NCI-H2171 treated with DMSO at 0.1 percent for 48 hours (cell line): ENCODE measurements at places on chromosomes 4 and X.

DNA sequence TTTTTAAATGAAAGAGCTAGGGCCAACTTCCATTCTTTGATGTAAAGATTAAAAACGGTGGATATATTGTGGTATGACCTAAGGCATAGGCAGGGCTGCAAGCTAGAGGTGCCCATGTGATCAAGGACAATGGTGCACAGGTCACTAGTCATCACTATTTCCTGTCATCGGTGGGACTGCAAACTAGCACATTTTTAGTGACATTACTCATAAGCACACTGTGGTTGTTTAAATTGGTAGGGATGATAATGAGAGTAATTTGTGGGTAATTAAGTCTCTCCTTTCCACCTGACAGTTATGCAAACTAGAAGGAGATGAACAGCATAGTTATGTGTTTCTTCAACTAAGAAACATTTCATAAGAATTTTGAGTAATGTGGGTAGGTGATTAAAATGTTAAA is 85.4 kb downstream of the GPRIN3 start:
- no peak for DNase-seq

GRCh38 chr4:43163101-43163792 is 270.7 kb downstream of the GRXCR1 start:
- no peak for DNase-seq

DNA sequence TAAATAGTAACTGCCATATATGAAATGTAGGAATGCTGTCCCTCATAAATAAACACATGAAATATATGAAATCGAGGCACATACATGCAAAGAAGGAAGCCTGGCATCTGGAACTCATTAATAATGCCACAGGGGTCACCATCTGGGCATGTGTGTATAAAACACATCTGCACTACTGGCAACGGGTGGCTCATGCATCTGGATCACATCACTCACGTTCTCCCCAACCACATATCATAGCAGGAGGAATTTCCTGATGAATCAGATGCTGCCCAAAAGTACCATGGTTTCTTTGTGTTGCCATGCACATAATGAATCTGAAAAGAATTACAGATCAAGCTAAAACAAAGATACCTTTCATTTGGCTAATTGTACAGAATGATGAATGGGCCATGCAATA is 28.6 kb downstream of the RNF175 start:
- no peak for DNase-seq

- DNase-seq, result no peak
Observed at GRCh38 chr4:38495446-38495845, 168.6 kb upstream of the KLF3 start.

- DNase-seq, result no peak
Observed at GRCh38 chr4:95625020-95625419, 76.2 kb upstream of the UNC5C start.

- DNase-seq, result no peak
Observed at GRCh38 chrX:148612431-148612830, 112.0 kb downstream of the AFF2 start.

DNA sequence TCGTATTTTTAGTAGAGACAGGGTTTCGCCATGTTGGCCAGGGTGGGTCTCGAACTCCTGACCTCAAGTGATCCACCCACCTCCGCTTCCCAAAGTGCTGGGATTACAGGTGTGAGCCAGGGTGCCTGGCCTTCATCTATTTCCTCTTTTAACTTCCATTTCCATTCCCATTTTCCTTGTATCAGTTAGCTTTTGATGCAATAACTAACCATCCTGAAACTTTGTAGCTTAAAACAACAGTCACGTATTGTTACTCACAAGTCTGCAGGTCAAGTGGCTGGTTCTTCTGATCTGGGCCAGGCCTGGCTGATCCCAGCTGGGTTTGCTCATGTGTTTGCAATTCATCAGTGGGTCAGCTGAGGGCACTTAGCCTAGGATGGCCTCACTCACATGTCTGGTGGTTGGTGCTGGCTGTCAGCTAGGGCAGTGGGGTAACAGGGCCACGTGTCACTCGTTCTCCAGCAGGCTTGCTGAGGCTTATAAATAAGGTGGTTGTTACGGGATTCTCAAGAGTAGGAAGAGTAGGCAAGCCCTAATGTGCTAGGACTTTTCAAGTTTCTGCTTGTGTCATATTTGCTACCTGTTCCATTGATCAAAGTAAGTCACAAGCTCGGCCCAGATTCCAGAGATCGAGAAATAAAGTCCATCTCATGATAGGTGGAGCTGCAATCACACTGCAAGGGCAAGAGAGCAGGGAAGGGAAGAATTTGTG is 88.2 kb downstream of the SOWAHB start:
- no peak for DNase-seq

DNA sequence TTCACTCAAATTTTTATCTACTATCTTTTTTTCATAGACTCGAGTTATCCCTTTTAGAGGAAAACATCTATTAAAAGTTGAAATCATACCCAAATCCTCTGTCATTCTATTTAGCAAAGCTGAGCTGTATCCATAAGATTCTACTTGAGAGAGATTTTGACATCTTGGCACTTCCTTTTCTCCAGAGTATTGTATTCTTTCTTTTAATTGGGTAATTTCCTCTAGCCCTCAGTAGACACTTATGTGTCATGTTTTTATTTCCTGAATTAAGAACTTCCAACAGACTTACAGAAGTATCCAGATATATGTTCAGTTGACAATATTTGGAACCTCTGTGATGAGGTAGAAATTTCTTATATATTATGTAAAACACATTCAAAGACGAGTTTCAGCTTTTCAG is 201.6 kb upstream of the NR3C2 start:
- DNase-seq, result no peak

GRCh38 chrX:13281289-13281688 is 38.6 kb downstream of the ATXN3L start:
- no peak for DNase-seq

- DNase-seq, result no peak
Observed at GRCh38 chr4:36220776-36221175, 23.5 kb downstream of the ARAP2 start.

DNA sequence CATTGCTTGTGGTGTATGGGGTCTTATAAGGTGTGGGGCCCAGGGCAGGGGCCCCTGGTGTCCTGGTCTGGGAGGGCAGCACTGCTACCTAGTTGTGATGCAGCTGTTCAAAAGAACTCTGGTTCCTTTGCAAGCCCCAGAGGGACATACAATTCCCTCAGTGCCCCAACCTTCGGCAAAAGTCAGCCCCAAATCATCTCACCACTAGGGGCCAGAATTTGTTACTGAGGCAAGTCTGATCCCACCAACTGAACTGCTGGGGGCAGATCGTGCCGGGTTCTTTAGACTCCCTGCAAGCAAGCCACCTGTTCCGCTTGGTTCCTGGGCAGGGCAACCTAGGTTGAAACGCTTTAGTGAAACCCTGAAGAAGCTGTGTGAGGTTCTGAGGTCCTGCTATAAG is 180.1 kb upstream of the S100G start:
- DNase-seq, result no peak

DNA sequence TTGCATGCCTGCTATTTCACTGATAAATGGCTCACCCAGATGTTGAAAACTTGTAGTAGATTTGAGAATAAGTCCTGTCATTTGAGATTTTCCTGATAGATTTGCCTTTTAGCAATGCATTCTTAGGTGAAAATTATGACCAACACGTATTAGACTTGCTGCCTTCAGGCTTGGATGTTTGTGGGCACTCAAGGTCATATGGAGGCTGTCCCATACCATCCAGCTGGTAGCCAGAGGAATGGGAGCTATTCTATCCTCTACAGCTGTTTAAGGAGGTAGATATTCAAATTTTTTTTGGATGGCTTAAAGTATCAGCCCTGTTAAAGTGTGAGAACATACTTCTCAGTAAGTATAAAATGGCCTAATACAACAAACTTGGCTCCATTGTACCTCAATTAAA is 34.7 kb downstream of the RTL3 start:
- no peak for DNase-seq

DNA sequence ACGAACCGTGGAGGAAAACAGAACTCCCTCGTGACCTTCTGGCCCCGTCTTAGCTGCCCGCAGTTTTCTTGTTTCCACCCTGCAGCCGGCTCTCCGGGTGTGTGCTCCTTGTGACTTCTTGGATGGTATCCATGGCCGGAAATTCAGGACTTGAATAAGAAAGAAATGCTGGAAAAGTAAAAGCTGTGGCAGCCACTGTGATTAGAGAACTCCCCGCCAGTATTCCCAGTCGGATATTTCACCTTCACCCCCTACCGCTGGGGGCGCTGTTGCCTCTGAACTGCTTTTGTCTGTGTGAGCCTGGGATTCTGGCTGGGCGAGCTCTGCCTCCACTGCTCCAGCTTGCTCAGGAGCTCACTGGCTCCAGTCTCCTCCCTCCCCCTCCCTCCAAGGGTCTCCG is 41.5 kb upstream of the CYP4V2 start:
- peak; percentile 56 for DNase-seq

GRCh38 chrX:18549643-18550042 is 122.3 kb downstream of the RS1 start:
- DNase-seq, result no peak

- DNase-seq, result no peak
Observed at GRCh38 chrX:31213941-31214340, 142.1 kb upstream of the FTHL17 start.

DNA sequence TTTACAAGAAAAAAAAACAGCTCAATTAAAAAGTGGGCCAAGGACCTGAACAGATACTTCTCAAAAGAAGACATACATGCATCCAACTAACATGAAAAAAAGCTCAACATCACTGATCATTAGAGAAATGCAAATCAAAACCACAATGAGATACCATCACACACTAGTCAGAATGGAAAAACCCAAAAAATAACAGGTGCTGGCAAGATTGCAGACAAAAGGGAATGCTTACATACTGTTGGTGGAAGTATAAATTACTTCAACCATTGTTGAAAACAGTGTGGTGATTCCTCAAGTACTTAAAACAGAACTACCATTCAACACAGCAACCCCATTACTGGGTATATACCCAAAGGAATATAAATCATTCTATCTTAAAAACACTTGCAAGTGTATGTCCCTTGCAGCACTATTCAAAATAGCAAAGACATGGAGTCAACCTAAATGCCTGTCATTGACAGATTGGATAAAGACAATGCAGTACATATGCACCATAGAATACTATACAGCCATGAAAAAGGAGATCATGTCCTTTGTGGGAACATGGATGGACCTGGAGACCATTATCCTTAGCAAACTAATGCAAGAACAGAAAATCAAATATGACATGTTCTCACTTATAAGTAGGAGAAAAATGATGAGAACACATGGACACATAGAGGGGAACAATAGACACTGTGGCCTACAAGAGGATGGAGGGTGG is 97.6 kb downstream of the RAB28 start:
- no peak for DNase-seq

DNA sequence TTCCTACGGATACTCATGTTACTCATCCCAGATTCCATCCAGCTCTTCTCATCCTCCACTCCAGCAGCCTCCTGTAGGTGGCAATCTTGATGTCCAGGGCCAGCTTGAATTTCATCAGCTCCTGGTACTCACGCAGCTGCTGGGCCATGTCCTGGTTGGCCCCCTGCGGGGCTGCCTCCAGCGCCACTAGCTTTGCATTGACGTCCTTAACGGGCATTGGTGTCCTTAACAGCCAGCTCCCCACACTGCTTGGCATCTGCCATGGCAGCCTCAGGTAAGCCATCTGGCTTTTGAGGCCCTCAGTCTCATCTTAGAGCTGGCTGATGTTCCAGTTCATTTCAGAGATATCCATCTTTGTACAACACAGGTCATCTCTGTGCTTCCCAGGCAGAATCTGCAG is 223.7 kb downstream of the FGF13 start:
- DNase-seq, result no peak

DNA sequence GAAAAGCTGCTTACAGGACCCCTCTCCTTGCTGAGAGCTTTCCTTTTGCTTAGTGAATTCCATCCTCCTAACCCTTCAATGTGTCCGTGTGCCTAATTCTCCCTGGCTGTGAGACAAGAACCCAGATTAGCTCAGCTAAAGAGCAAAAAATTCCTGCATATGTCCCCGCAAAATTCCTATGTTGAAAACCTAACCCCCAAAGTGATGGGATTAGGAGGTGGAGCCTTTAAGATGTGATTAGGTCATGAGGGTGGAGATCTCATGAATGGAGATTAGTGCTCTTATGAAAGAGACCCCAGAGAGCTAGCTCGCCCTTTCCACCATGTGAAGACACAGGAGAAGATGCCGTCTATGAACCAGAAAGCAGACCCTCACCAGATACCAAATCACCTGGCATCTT is 503.0 kb upstream of the DIAPH2 start:
- DNase-seq, result no peak

DNA sequence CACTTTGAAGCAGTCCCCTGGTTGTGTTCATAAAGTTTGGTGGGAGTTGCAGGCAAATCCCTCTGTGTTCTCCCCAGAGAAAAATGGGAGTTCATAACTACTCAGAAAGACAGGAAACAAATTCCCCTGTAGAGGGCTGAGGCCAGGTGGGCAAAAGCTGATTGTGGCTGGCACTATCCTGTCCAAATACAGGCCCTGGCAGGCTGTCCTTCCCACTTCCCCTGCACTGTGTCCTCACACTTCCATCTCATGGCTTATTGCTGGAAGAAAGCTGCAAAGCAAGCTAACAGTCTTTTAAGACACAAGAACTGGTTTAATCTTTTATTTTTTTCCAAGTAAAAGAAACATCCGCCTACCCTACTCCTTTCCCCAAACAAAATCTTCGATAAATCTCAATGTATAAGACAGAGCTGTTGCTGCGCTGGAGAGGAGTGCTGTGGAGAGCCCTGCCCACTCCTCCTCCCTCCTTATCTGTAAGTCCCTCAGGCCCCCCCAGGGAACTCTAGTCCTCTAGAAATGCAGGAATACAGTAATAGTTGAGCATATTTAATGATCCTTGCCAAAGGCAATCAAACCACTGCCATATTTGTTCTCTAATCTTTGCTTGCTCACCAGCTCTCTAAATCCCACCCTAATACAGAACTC is 14.0 kb downstream of the TAPT1 start:
- no peak for DNase-seq

DNA sequence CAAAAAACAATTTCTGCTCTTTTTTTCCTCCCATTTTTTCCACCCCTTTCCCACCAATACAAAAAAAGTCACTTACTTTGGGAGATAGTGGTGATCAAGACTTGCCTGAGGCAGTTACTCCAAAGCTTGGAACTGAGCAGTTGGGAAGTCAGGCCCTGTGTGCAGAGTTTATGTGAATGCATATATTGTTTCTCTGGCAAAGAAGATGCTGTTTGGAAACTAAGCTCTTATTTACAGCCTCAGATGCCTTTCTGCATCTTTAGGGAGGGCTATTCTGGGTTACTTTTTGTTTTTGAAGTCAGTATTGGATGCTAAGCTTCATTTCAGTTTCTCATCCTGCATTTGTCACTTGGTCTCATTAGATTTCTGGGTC is 136.3 kb downstream of the ZNF330 start:
- no peak for DNase-seq

DNA sequence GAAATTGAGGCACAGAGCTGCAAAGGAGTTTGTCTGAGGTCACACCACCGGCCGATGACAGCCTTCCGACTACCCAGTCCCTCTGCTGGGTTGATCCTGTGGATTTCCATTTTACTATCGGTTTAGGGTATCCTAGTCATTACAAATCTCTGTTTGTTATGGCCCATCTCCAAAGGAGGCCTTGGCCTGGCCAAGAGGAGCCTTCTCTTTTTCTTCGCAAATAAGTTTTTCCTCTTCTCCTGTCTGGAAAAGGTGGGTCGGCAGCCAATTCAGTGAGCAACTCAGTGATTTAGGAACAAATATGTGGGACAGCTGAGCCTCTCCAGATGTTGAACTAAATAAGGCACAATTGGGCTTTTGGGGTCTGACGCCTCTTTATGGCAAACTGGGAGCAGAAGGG is 169.2 kb upstream of the RBPJ start:
- no peak for DNase-seq
